CMK (cell line): ENCODE measurements at places on chromosomes 7 and 10.

GRCh38 chr7:69893906-69894305 lies 295.6 kb downstream of the AUTS2 start:
- no peak for DNase-seq

GRCh38 chr10:79392020-79392398 lies 44.7 kb downstream of the PPIF start:
- DNase-seq = no peak

DNA sequence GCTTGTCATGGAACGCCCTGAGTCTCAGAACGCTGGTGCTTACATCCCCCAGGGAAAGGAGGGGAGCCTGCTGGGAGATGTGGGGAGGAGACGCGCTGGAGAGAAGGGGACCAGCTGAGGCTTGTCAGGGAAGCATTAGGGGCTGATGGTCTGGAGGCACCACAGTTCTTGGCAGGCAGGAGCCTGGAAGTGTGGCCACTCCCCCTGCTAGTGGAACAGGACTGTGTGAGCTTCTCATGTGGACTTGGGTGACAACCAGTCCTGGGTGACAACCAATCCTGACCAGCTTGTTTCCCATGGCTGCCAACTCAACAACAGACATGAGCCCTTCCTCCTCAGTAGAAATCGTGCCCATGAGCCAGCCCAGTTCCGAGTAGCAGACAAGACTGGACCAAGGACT lies 87.8 kb downstream of the SPDYE5 start:
- DNase-seq = no peak

GRCh38 chr7:105493923-105494315 lies 28.2 kb downstream of the PUS7 start:
- DNase-seq = no peak

- no peak for DNase-seq
Measured at GRCh38 chr10:30510184-30510931, 76.4 kb downstream of the MAP3K8 start.

DNA sequence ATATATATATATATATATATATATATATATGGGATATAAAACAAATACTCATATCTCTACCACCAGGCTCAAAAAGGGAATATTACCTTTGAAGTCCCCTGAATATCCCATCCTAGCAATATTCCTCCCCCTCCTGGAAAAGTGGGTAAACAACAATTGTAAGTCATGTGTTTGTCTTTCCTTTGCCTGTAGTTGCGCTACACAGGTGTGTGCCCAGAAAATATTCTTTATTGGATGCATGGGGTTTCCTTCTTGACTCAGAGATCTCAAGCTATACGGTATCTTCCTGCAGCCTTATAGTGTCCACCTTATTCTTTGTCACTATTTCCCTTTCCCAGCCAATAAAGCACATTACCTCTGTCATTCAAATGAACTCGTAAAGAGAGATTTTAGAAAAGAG lies 54.2 kb downstream of the MET start:
- no peak for DNase-seq

DNA sequence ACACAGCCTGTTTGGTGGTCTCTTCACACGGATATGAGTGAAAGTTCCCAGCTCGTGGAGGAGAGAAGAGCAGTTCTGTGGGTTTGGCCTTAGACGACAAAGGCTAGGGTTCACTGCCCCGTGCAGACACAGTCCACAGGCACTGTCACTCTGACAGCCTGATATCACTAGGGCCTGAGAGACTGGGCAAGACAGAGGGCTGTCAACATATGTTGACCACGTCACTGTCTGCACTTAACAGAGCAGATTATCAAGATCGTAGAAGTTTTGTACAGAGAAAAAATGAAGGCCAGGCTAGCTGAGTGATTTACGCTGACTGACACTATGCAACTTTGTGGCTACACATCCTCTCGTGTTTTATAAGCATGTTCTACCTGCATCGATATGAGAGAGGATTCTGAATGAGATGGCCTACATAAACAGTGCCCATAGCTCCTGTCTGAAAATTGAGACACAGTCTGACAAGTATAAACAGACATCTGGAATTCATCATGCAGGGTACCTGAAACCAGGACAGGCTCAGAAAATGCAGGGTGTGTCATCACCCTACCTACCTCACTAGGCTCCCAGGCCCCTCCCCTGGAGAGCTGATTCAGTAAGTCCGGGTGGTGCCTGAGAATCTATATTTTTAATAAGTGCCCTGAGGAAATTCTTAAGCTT lies 120.0 kb downstream of the SGMS1 start:
- no peak for DNase-seq
